ENCODE measurements at places on chromosomes 13 and 19. TPM values are rescaled to one million over a fixed set of nuclear protein-coding genes. Genes with fewer than 3 reads are reported as not detected.

The PDCD2L gene
- 20.4 TPM for total RNA-seq

The C5AR1 gene
- total RNA-seq = not detected

The PRX gene
- total RNA-seq = 1.1 TPM

The FOSB gene
- 0.27 TPM for total RNA-seq

The GGN gene
- 0.80 TPM for total RNA-seq

The PEX11G gene
- total RNA-seq = 1.1 TPM

The ERICH6B gene
- not detected for total RNA-seq

The NOVA2 gene
- total RNA-seq = 16.4 TPM

The SERPINE3 gene
- total RNA-seq = 0.07 TPM

The CFAP97D2 gene
- not detected for total RNA-seq

The TRIM28 gene
- 396 TPM for total RNA-seq

The CLEC4G gene
- total RNA-seq = not detected

The NUP62 gene
- 56.9 TPM for total RNA-seq

The KIR2DL1 gene
- total RNA-seq = not detected

The TNFAIP8L1 gene
- total RNA-seq = 22.7 TPM

The C19orf81 gene
- total RNA-seq = not detected

The URAD gene
- not detected for total RNA-seq

The DIAPH3 gene
- 59.7 TPM for total RNA-seq

The ATP1A3 gene
- total RNA-seq = 0.13 TPM

The MEIOSIN gene
- not detected for total RNA-seq

The IRGC gene
- not detected for total RNA-seq

The IZUMO2 gene
- total RNA-seq = not detected

The ZNF554 gene
- 2.0 TPM for total RNA-seq

The FXYD3 gene
- total RNA-seq = not detected

The POLR2I gene
- total RNA-seq = 25.8 TPM

The C1QTNF9 gene
- not detected for total RNA-seq

The ARRDC5 gene
- total RNA-seq = not detected

Data from thoracic aorta endothelial cell (primary cell).